Activated CD4-positive, alpha-beta T cell treated with anti-CD3 and anti-CD28 coated beads, Interleukin-2, amount 50 U/mL, for 24 hours (primary cell): ENCODE measurements at places on chromosomes 7 and 10.

GRCh38 chr10:34495938-34496337 lies 319.2 kb downstream of the PARD3 start:
- no peak for DNase-seq

- no peak for DNase-seq
Observed at GRCh38 chr10:30384701-30385201, 35.7 kb upstream of the MTPAP start.

- DNase-seq = no peak
Observed at GRCh38 chr10:108422286-108422685, 1257.8 kb upstream of the SORCS1 start.

- no peak for DNase-seq
Observed at GRCh38 chr7:80078886-80079285, 55.7 kb upstream of the GNAI1 start.

DNA sequence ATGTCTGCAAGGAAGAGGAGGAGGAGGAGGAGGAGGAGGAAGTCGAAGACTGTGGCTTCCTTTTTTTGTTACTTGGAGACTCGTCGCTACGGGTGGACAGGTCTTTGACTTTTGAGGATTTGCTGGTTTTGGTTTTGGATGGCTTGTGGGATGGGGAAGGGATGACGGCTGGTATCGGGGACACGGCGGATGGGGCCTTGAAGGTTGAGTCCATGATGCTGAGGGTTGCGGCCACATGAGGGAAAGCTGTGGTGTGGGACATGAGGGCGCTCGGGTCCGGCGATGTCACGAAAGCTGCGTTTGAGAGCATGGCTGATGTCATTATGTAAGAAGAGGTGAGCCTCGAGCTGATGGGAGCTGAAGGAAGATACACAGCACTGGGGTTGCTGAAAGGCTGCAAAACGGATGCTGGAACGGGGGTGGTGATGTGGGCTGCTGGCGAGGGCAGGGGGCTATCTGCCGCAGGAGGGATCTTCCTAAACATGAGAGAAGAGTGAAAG lies 33.1 kb upstream of the EFCAB10 start:
- DNase-seq = no peak

DNA sequence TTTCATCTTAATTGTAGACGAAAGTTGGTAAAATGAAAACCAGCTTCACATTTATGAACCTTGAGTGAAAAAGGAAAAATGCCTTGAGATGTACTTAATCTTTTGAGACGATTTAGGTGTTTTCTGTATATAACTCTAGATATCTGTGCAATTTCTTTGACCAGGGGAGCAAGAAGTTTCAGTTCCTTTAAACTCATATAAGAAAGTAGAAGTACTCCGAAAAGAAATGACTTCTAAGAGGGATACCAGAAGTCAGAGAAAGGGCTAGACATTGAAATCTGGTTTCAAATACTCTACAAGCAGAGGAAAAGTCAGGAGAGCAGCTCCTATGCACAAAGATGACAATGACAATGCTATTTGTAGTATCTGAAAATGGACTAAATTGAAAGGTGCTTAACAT lies 303.7 kb downstream of the BAMBI start:
- no peak for DNase-seq

GRCh38 chr7:78041423-78041822 lies 242.8 kb downstream of the PHTF2 start:
- no peak for DNase-seq

DNA sequence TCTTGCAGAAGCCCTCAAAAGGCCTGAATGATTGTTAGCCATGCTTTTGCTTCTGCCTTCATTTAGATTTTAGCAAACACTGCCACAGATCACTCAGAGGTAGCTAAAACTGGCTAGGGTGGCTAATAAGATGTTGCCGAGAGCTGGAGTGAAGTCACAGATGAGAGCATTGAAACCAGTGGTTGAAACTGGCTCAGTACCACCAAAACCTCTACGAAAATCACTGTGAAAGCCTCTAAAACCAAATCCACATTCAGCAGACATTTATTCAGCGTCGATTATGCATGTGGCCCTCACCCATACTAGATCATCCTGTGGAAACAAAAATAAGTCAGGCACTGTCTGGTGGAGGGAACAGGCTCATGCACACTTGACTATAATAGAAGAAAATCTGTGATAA lies 50.8 kb downstream of the PIK3CG start:
- no peak for DNase-seq

GRCh38 chr7:6579446-6579845 lies 2.2 kb downstream of the ZDHHC4 start:
- DNase-seq = no peak

- no peak for DNase-seq
Observed at GRCh38 chr10:113524539-113525490, 28.0 kb upstream of the HABP2 start.

- no peak for DNase-seq
Observed at GRCh38 chr7:36473454-36474282, 84.0 kb downstream of the ANLN start.

DNA sequence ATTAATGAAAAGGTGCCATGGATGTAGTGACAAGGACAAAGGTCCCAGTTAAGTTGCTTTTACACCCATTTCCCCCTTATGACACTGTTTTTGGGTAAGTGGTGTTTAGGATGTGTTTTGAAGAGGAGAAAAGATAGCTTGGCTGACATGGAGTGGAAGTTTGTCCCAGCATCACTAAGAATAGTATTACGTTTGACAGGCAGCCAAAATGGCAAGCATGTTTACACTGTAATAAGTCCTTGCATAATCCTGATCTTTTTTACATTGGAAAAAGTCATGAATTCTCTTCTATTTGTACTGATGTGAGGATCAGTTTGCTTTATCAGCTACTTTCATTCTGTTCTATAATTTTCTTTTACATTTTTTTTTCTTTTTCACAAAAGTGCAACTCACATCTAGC lies 137.8 kb downstream of the CHRM2 start:
- no peak for DNase-seq
